ENCODE measurements at places on chromosomes 6 and 20.

GRCh38 chr6:16239798-16240123 is 1.4 kb downstream of the GMPR start:
- DNase-seq: no peak

GRCh38 chr6:137866200-137866913 is 702 bp upstream of the TNFAIP3 start:
- no peak for DNase-seq

DNA sequence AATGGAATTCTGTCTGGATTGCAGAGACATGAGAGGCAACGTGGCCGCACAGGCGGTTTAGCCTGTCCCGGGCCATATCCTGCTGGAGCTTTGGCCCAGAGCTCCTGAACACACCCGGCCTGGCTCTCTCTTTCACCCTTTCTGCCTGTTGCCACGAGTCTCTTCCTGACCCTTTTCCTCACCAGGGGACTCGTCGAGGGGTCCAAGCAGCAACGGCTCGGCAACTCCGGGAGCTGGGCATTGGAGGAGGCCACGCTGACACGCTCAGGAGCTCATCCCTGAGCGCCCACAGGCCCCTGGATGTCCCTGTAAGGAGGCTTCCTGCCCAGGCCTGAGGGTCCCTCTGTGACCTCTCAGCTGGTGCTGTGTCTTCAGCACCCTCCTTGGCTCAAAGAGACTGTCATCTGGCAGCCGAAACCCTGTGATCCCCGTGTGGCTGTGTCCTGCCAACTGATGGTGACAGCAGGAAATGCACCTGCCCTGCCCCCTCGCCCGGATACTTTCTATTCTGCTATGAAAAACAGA is 103.8 kb downstream of the RNASET2 start:
- DNase-seq: no peak

DNA sequence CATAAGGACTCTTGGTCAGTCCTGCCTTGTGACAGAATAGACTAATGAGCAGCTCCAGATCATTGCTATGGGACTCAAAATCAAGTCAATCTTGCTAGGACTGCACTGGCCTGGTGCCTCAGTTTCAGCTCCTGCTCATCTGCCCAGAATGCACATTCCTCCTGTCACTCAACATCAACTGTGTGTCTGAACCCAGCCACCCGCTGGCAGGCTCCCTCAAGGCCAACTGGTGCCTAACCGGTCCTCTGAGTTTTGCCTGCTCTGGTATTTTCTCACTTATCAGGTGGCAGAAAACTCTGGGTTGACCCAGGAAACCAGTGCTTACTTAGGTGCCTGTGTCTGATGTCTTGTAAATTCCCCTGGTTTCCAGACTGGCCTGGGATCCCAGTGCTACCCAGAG is 297.7 kb downstream of the DHX35 start:
- no peak for DNase-seq

DNA sequence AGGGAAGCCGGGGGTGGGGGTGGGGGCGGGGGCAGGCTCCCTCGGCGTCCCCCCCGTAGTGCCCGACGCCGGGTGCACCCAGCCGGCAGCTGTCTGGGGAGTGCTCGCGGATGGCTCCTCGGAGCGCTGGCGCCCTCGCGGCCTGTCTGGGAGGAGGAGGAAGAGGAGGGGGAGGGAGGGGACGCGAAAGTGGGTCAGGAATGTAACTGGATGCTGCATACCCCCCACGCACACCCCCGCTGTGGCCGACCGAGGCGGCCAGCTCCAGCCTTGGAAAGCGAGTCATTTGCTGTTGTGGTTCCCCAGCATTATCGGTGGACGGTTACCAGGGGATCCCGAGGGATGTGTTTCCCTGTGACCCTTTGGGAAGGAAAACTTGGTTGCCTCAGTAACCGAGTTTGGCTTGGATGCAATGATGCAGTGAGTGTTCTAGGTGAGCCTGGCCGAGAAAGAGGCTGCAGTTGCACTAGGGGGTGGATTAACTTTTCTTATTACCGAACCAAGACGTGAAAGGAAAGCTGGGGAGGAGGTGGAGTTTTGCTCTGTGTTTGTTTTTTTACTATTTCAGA is 55.2 kb upstream of the RREB1 start:
- DNase-seq: no peak
